ENCODE measurements at places on chromosomes 3 and 15.

- DNase-seq, result no peak
Measured at GRCh38 chr15:92494806-92495336, 101.2 kb downstream of the ST8SIA2 start.

GRCh38 chr15:68829068-68829467 lies 8.4 kb upstream of the ANP32A start:
- DNase-seq, result no peak

GRCh38 chr3:32406486-32407408 lies 15.1 kb downstream of the CMTM7 start:
- DNase-seq, result no peak

DNA sequence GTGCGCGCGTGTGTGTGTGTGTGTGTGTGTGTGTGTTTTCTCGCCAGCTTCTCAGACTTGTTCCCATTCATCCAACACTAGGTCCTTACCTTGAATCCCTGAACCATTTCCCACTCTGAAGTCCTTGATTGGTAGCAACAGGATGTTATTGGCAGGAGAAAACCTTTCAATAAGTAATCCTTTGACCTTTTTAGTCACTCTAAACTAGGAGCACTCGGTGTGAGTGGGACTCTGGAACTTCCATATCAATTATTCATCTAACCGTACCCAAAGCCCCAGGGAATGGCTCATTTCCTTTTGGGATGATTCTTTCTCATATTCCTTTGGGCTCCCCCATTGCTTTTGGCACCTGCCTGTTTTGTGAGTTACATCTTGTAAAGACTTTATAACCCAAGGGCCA lies 140.2 kb upstream of the SPRED1 start:
- DNase-seq, result no peak

DNA sequence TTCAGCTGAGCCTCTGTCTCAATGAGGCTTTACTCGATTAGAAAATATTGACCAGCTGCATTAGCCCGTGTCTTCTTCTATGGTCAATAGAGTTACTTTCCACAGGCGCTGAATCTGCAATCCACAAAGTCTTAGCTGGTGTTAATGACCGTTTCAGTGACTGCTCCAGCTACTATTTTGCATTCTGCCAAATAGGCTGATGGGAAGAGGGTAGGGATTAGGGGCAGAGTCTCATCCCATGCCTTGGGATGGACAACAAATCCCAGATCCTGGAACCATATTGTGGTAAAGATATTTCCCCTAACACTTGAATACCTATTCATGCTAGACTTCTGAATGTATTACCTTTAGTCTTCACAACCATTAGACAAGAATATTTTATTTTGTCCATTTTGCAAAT lies 29.5 kb upstream of the MAGI1 start:
- DNase-seq, result no peak

GRCh38 chr15:65328506-65329287 lies 24.2 kb downstream of the RNU5B-1 start:
- DNase-seq, result no peak

GRCh38 chr3:182618981-182619591 lies 174.2 kb upstream of the ATP11B start:
- DNase-seq, result no peak

DNA sequence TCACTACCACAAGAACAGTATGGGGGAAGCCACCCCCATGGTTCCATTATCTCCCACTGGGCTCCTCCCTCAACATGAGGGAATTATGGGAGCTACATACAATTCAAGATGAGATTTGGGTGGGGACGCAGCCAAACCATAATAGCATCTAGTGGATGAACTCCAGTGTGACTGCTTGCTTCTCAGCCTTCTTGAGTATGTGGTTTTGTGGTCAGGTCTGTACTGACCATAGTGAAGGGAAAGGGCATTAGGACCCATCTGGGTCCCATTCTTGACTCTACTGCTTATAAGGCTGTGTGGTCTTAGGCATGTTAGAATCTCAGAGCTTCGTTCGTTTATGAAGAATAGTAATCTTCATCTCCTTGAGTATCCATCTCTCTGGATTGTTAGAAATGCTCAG lies 81.4 kb downstream of the CGNL1 start:
- no peak for DNase-seq

DNA sequence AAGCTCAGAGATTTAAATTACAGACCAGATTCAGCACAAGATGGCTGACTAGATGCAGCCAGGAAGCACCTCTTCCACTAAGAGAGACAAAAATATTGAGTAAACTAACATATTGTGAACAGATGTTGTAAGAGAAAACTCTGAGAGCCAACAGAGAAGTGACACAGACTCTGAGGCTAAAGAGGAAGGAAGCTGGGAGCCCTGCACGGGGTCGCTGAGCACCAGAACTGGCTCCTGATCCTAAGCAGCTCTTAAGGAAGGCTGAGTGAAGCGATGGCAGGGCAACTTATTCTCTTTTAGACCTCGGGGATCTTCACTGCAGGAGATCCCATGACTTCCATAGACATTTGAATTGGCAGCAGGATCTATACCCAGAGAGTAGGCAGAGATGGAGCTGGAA lies 578.0 kb upstream of the GRM7 start:
- no peak for DNase-seq

DNA sequence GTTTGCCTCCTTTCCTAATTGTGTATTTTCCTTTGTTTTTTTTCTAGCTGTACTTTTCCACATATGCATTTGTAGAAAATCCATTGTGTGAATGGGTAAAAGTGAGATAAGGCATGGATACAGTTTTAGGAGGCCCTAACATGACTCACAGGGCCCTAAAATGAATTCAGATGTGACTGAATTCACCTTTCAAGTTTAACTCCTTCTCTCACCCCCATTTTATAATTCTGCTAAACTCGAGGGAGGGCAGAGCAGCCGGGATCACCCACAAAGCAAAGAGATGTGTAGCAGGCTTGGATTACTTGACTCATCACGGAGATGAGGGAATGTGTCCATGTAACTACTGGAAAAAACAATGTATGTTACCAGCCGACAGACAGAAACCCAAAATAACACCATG lies 59.9 kb downstream of the FOXP1 start:
- no peak for DNase-seq

DNA sequence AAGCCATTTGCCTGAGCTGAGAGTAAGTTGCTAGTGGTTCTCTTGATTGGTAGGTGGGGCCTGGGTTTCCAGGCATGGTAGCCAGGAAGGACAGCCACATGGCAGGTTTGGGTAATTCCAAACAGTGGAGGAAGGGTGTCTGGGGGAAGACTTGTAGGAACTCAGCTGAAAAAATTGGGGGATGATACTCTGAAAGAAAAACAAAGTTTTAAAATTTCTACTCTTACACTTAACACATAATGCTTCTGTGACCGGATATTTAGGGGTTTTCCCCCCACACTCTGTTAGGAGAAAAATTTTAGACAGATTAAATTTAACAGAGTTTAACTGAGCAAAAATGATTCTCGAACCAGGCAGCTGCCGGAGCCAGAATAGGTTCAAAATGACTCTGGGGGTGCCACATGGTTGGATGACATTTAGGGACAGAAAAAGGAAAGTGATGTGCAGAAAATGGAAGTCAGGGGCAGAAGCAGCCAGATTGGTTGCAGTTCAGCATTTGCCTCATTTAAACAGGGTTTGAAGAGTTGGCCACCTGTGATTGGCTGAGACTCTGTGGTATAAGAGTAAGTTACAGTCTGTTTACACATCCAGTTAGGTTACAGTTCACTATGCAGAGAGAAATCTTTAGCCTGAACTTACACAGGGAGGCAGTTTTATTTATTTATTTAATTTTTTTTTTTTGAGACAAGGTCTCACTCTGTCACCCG lies 8.1 kb downstream of the B2M start:
- DNase-seq, result peak; percentile 75

DNA sequence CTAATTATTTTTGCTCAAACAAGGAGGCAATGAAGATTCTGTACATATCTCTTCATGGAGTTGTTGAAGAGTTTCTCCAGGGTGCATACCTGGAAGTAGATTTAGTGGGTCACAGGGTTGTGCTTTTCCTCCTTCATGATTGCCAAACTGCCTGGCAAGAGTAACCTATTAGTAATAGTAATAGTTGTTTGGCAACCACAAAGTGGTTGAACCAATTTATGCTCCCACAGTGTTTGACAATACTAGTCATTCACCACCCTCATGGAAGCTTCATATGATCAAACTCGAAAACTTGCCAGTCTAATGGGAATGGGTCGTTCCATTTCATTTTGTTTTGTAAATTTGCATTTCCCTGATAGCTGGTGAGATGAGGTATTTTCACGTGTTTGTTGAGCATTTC lies 57.8 kb downstream of the TLE3 start:
- DNase-seq, result no peak

GRCh38 chr3:85670634-85671205 lies 711.9 kb downstream of the CADM2 start:
- no peak for DNase-seq

- DNase-seq, result peak; percentile 34
Measured at GRCh38 chr15:52481915-52482314, 46.8 kb downstream of the MYO5A start.

DNA sequence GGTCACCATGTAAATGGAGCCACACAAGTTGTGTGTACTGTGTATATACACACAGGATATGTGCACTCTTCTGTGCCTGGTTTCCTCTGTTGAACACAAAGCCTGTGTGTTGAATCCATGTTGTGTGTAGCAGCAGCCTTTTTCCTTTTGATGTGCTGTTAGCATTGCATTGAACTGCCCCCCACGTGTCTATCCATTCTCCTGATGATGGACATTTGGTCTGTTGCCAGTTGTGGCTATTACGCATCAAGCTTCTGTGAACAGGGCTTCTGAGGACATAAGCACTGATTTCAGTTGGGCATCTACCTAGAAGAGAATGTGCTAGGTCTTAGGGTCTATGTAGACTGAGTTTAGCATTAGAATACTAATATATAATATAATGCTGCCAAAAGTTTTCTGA lies 77.4 kb downstream of the LSM3 start:
- DNase-seq, result no peak

DNA sequence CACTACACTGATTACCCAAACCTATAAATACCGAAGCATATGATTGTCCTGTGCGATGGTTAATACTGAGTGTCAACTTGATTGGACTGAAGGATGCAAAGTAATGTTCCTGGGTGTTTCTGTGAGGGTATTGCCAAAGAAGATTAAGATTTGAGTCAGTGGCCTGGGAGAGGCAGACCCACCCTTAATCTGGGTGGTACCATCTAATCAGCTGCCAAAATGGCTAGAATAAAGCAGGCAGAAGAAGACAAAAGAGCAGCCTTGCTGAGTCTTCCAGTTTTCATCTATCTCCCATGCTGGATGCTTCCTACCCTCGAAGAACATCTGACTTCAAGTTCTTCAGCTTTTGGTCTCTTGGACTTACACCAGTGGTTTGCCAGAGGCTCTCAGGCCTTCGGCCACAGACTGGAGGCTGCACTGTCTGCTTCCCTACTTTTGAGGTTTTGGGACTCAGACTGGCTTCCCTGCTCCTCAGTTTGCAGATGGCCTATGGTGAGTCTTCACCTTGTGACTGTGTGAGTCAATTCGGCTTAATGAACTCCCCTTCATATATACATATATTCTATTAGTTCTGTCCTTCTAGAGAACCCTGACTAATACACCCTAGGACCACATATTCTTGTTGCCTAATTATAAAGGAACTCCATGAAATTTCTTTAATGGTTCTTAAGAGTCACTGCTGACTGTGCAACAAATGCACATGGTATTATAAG lies 31.7 kb downstream of the CSNK1G1 start:
- no peak for DNase-seq

DNA sequence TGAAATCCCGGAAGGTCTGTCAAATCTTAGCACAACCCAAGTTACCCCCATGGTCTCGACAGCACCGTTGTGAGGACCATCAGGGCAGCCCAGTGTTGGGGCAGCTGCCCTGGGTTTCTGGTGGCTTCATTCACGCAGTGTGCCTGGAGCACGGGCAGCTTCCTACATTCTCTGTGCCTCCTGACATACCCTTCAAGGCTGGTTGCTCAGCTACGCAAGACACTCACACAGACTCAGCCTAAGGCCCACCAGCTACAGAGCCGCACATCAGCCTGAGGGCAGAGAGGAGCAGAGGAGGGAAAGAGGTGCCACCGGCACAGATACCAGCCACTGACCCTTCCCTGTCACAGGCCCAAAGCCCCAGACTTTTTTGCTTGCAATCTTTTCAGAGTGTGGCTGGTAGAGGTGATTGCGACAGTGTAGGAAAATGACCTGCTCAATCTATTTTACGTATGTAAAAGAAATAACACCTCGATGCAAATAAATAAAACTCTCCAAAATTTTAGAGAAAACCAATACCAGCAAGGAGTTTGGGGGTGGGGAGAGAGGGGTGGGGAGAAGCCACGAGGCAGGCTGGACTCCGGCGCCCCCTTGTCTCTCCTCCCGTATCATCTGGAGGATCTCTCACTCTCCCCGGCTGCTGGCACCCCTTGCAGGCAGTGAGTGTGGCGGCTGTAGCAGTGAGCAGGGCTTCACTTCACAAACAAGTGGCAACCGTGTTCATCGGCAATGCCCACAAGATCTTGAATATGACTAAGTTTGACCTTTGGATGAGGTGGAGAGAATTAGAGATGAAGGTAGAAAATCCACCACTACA lies 12.7 kb downstream of the CSPG5 start:
- DNase-seq, result no peak

DNA sequence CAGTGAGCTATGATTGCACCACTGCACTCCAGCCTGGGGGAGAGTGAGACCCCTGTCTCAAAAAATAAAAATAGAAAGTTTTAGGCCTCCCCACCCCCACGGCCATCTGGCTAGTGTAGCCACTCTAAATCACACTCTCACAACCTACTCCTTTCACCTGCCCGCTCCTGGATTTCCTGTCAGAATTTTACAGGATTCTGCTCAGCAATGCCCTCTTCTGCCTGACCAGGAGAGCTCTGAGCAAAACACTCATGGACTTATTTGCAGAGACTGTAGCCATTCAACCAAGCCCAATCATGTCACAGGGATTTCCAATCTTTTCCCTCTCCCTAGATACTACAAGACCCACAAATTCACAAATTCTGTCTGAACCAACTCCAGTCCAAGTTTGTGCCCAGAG lies 242.6 kb upstream of the TPRG1 start:
- no peak for DNase-seq

- peak; percentile 67 for DNase-seq
Measured at GRCh38 chr15:75843678-75844581, 683 bp downstream of the UBE2Q2 start.

DNA sequence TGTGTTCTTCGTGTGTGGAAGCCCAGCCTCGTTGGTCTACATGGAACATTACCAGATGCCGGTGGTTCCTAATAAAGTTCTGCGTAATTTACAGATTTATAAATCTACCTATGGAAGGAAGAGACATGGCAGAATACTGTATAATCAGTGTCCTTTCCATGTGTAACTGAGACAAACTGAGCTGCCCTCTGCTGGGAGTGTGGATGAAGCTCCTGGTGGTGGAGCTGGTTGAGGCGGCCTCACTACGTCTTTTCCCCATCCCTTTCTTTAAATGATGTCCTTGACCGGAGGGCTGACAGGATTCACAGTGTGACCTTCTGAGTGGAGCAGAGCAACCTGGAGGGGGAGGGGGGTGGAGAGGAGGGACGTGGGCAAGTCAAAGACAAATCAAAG lies 267.0 kb upstream of the CHRM5 start:
- no peak for DNase-seq

- no peak for DNase-seq
Measured at GRCh38 chr3:151144760-151145159, 58.3 kb downstream of the GPR171 start.

- peak; percentile 40 for DNase-seq
Measured at GRCh38 chr3:182913889-182914288, 66.4 kb downstream of the DCUN1D1 start.

All from CD8-positive, alpha-beta memory T cell (primary cell).